ENCODE measurements at places on chromosomes 6 and 20.

DNA sequence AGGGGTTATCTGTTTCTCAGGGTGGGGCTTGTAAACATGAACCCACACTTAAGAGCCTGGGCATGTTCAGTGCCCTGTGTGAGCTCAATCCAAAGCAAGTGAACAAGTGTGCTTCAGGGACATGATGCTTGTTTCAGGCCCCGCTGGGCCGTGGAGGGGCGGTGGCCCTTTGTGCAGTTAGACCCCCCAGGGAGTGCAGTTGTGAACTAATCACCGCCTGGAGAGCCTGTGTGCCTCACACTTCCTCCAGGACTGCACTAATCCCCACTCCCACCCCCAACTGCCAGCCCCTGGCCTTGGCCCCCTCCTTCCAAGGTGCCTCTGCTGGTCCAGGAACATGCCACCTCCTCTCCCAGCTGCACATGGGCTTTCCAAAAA is 58.1 kb downstream of the RREB1 start:
- no peak for DNase-seq

DNA sequence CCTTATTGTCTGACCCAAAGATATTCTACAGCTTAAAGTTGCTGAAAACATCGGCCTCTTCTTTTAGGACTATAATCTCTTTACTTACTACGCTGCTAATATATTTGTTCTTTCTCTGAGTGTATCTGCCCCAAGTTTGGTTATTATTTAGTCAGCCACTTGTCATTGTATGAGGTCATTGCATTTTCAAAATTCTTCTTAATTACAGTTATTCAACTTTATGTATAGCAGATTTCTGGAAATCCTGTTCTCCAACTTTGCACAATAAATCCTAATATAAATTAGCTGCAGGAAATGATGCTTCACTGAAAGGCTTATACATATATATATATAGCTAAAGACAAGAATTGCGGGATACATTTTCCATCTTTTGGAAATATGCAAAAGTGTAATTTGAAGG is 88.5 kb upstream of the HIVEP1 start:
- no peak for DNase-seq

- no peak for DNase-seq
Observed at GRCh38 chr20:62183426-62184142, 756 bp downstream of the MTG2 start.

DNA sequence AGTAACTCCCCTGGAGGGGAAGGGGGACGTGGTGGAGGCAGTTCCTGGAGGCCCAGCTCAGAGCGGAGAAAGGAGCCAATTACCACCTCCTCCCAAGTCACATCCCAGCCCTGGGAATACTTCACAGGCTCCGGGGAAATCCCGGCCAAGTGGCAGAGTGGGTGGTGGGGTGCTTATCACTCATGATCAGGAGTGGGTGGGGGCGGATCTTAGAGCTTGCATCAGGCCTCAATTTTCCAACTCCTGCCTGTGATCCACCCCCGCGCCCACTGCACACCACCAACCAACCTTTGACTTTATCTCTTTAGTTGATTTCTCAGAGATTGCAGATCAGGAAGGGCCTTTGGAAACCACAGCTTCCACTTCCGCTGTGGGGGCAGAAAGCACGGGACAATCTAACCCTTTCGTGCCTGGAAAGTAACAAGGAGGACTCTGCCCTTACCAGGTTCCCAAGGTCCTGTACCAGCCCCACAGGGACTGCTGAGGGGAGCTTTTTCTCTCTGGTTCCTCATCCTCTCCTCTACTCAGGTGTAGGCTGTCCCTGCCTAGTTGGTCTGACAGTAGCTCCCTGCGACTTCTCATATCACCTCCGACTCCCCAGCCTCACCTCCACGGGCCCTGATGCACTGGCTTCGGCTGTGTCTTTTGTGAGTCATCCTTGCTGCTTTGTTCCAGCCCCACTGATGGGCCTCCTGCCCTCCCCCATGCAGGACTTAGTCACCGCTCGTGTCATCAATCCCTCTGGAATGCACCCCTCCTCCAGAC is 24.9 kb upstream of the IER3 start:
- no peak for DNase-seq

- DNase-seq = peak; percentile 36
Observed at GRCh38 chr6:139149383-139149782, 14.5 kb downstream of the HECA start.

DNA sequence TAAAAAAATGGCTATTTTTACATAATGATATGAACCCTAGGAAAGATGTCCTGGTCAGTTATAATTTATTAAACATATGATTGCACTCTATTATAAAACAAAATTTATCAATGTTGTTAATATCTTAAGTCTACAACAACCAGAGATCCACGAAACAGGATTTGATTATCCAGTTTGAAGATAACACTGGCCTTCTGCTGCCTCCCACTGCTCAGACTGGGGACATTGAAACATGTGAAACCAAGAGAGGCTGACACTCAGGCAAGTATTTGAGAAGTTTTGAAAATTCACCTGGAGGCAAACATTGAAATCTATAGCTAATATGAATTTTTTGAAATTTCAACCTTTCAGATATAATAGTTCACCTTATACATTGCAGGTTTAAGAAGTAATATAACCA is 219.3 kb upstream of the HSF2 start:
- no peak for DNase-seq

- no peak for DNase-seq
Observed at GRCh38 chr20:4511776-4512175, 209.9 kb upstream of the PRND start.

GRCh38 chr20:8912096-8912495 is 156.8 kb upstream of the PLCB4 start:
- no peak for DNase-seq

GRCh38 chr6:48512390-48512789 is 401.4 kb upstream of the PTCHD4 start:
- no peak for DNase-seq

DNA sequence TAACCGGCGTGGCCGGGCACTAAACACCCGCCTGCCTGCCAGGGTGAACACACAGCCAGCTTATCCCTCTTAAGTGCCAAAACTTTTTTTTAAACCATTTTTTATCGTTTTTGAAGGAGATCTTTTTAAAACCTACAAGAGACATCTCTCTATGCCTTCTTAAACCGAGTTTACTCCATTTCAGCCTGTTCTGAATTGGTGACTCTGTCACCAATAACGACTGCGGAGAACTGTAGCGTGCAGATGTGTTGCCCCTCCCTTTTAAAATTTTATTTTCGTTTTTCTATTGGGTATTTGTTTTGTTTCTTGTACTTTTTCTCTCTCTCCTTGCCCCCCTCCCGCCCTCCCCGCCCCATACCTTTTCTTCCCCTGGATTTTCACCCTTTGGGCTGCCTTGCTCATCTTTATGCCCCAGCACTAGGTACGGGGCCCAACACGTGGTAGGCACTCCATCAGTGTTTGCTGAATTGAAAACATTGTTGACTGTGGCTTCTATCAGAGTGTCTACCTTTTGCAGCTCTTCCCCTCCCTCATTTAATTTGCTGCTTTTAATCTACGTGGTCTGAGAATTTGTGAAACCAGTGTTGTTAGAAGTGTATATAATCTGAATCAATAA is 1.5 kb downstream of the ZCCHC3 start:
- DNase-seq = no peak

- DNase-seq = no peak
Observed at GRCh38 chr6:144326393-144326792, 41.3 kb downstream of the UTRN start.

DNA sequence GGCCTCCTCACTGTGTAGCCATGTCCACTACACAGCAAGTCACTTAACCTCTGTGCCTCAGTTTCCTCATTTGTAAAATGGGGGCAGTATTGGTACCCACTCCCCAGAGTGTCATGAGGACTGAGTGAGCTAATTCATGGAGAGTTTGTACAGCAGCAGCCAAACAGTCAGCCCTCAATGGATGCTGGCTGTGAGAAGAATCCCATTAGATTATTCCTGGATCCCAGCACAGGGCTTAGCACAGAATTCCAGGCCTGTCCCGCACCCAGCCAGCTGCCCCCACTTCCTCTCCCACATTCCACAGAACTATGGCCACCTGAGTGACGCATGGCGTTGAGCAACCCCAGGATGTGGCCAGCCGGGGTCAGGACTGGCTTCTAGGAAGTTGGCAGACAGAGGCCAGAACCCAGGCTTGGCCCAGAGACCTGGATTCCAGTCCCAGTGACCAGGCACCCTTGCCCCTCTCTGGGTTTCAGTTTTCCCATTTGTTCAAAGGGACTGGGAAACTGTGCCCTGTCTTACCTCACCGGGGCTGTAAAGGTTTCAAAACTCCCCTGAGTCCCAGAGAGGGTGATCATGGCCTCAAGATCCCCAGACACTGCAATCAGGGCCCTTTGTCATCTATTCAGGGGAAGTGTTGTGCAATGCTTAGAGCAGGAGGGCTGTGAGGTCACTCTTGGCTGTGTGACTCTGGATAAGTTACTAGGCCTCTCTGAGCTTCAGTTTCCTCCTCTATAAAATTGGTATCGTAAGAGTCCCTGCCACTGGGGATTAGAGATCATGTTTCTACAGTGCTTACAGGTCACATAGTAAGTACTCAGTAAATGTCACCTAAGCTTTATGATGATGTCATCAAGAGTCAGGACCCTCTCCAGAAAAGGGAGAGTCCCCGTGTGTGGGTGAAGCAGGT is 3.0 kb upstream of the TGM2 start:
- no peak for DNase-seq

- DNase-seq = no peak
Observed at GRCh38 chr6:135869857-135870256, 18.4 kb downstream of the PDE7B start.

DNA sequence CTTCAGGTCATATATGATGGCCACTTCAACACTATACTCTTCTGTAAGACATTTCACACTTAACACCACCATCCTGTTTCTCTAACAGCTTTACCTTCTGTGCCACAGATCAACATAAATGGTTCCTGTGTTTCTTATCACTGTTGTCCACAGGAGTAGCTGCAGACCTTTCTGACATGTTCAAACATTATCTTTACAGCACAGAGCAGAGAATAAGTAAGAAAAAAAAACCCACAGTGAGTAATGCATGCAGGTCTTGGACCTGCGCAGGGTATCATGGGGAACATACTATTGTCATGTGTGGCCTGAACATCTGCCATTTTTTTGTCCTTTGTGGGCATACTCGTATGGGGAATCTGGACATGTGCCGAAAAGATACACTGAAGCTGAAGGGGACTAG is 161.9 kb downstream of the KIF16B start:
- no peak for DNase-seq

DNA sequence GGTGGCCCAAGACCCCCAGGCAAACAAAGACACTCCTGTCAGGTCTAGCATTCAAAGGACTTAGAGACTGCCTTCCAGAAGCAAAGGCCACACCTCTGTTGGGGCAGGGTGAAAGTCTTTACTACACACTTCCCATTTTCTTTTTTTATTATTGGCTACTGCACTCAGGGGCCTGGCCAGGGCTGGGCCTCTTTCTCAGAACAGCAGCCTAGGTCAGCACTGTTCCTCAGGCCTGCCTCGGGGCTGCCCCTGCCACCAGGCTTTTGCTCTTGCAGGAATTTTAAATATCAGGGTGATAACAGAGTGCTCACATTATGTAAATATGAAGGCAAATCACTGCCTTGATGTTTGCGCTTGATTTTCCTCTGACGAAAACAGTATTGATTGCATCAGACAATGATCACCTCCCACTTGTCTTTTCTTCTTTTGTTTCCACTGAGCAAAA is 18.5 kb downstream of the GSTA4 start:
- DNase-seq = peak; percentile 40

DNA sequence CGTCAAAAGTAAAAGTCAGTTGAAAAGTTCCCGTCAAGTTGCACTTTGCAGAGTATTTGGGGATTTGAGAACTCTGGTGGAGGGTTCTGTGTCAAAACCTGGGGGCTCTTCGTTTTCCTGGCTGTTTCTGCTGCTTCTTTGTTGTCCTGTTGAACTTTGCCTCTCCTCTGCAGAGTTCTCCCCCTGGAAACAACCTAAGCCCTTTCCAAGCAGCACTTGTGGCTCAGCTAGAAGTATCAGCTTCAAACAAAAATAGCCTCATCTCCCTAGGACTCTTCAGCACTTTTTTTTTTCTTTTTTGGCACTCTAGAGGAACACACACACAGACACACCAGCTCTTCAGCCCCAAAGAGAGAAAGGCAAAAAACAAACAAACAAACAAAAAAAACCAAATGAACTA is at the start of gene TRDN:
Gene TRDN, minus strand, starts transcription at position 169 of the 400 bp plus-strand sequence. CDS start 175 bp downstream, outside the sequence.
- DNase-seq = no peak

- DNase-seq = no peak
Observed at GRCh38 chr6:109295774-109296156, 86.5 kb downstream of the CD164 start.

GRCh38 chr6:117448732-117449485 is 23.2 kb upstream of the ROS1 start:
- no peak for DNase-seq

DNA sequence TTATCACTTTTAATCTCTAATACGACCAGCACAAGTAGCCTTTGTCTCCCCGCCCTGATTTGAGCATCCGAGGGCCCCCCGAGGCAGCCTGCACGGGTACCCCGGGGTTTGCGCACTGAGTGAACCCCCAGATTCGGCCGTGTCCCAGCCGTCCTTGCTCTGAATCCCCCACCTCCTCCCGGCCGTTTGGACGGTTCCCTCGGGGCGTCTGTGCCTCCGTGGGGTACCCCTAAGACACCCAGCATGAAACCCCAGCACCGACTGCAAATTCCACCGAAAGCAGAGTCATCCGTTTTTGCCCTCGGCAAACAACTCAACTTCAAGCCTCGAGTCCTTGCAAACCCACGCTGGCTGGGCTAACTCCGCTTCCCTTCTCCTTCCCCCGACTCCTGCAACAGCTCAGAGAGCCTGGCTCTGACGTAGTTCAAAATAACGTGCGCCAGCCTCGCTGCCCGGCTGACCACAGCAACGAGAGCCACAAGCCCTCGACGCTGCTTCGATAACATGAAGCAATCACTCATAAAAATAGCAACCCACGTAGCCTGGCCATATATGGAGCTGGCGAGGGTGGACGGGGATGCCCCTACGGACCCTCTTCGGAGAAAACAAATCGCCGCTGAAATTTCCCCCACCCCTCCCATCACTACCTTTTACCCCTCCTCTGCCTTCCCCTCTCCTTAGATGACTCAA is 764 bp upstream of the SNAP25 start:
- DNase-seq = peak; percentile 91

- no peak for DNase-seq
Observed at GRCh38 chr6:40626886-40627285, 39.7 kb upstream of the LRFN2 start.

GRCh38 chr20:17747431-17747846 is 47.7 kb downstream of the BANF2 start:
- DNase-seq = no peak

- no peak for DNase-seq
Observed at GRCh38 chr20:47654370-47654769, 130.9 kb downstream of the SULF2 start.

DNA sequence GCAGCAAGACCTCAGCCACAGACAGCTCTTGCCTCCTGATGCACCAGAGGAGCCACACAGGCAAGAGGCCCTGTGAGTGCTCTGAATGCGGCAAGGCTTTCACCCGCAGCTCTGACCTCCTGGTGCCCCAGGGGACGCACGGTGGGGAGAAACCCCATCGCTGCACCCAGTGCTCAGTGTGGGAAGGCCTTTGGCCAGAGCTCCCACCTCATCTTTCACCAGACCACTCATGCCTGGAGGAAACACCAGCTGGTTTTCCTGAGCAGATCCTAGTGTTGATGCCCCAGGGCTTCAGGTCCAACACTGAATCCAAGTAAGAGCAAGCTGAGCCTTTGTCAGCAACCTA is 37.0 kb upstream of the XRN2 start:
- DNase-seq = no peak

- no peak for DNase-seq
Observed at GRCh38 chr20:13265941-13266340, 44.9 kb downstream of the ISM1 start.

Measured in testis (tissue), 5 donors.